GM23338 (cell line): ENCODE measurements at places on chromosomes 7 and 10.

GRCh38 chr10:112279433-112279832 lies 3.8 kb upstream of the TECTB start:
- DNase-seq: peak; percentile 53

GRCh38 chr7:151505433-151505832 lies 14.3 kb downstream of the RHEB start:
- DNase-seq: no peak

GRCh38 chr10:100894589-100895294 lies 18.0 kb upstream of the SLF2 start:
- DNase-seq: no peak

- no peak for DNase-seq
Measured at GRCh38 chr7:2569421-2569820, 10.6 kb downstream of the IQCE start.

- no peak for DNase-seq
Measured at GRCh38 chr7:770741-771166, 43.7 kb upstream of the PRKAR1B start.

- no peak for DNase-seq
Measured at GRCh38 chr7:38673795-38674194, 42.6 kb upstream of the AMPH start.

- DNase-seq: no peak
Measured at GRCh38 chr7:120370954-120371353, 98.0 kb downstream of the KCND2 start.

DNA sequence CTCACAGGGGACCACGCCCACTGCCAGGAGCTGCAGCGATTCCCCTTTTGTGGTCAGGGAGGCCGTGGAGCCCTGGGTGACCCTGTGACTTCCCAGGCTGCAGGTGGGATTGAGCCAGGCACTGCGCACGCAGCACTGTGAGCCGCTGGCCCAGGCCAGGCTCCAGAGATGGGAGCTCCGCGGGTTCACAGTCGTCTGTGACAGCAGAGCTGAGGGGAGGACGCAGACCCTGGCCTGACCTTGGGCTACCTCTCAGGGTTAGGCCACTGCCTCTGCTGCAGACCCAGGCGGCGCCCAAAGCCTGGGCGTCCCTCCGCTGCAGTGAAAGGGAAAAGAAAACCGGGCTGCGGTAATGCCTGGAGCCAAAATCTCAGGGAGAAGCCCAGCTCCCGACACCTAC lies 107.5 kb upstream of the GPR26 start:
- DNase-seq: peak; percentile 29

- DNase-seq: no peak
Measured at GRCh38 chr7:90560730-90561129, 35.4 kb upstream of the CDK14 start.

DNA sequence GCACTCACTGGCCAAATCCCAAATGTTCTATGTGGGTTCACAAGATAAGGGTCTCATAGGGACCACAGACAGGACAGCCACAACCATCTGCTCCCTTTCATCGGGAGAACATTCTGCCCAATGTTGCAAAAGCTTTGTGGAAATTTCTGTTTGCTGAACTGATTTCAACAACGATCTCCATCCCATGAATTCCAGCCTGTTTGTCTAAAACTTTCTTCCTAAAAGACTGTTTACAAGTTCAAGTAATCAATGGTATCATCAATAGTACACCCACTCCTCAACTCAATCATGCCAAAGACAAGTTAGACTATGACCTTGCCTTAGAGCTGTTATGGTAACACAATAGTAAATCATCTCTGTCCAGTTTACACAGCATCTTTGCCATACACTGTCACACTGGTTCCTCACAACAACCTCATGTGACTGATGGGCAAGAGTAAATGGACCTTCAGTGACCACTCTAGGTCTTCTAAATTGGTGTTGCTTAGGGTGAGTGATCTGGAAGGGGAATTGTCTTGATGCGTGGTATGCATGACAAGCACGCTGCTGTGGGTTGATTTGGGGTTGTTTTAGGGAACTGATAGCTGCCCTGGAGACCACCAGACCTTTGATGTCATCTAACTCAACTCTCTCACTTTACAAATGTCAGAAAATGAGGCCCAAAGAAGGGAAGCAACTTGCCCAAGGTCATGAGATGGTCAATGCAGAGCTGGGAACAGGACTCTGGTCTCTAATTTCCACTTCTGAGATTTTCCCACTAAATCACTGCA lies 95.1 kb downstream of the PPP1R3C start:
- no peak for DNase-seq

DNA sequence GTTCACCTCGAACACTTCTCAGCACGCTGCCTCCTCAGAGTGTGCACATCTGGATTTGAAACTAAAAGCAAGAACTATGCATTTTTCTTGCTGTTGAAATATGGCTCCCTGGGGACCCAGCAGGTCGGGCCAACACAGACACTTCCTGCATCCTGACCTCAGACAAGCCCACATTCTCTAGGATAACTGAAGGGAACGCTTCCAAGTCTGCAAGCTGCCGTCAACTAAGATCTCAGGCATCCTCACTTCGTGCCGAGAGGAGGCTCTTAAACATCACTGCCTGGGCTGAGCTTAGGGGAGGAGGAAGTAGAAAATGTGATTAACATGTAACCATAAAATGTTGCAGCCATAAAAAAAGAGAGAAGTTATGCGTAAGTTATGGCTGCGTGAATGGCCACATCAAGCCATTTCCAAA lies 65.5 kb downstream of the PYROXD2 start:
- DNase-seq: no peak

- DNase-seq: no peak
Measured at GRCh38 chr7:36747280-36748016, 23.2 kb upstream of the AOAH start.

DNA sequence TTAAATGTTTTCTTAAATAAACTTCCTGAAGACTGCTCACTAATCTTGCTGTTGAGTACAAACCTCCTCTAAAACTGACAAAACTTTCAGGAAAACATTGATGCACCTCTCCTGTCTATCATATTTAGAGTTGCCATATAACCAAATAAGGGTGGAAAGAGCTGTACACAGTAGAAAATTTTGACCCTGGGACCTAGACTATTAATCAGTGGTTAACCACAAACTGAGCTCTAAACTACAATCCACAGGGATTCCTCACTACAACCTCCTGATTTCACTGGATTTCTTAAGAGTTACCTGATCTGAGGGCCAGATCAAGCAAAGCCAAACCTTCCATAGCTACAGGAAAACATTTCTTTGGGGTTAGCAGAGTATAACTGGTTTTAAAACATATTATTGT lies 39.9 kb upstream of the WNT16 start:
- no peak for DNase-seq

DNA sequence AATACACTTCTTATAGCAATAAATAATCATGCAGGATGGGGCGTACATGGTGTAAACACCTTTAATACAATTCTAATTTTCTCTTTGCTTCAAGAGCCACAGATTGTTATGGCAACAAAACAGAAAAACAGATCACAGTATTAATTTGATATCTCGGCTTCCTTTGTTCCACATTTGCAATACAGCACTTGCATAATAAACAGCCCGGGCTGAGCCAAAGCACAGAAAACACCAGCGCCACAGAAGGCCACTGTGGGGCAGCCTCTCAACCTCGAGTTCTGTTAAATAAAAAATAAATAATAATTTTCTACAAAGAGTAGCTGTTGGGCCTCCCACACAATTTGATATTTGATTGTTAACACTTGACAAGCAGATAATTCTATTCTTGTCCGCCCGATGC lies 255.9 kb downstream of the USP6NL start:
- DNase-seq: peak; percentile 34

DNA sequence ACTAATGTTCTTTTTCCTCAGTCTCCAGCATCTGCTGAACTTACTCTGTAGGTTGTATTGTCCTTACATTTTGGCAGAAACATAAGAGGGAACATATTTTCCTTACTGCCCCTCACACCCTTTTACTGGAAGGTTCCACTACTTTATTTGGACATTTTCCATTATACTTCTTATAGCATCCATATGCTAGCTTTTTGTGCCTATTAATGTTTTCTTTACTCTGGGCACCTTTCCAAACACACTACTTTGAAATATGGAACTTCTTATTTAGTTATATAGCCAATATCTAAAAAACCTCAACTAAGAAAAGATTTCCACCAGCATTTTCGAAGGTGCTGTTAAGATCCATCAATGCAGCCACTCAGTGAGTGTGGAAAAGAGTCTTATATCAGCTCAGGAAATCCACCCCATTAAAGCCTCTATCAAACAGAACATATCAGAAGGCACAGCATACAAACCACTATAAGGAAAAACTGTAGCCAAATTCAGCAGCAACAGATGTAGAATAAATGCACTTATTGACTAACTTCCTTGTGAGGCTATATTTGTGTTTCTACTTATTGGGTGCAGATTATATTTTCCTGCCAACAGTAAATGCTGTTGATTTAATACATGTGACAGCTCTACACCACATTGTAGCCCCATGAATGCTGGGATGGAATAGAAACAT lies 272.5 kb upstream of the SEMA3E start:
- DNase-seq: no peak

GRCh38 chr7:75888464-75889222 lies 9.8 kb downstream of the RHBDD2 start:
- no peak for DNase-seq

DNA sequence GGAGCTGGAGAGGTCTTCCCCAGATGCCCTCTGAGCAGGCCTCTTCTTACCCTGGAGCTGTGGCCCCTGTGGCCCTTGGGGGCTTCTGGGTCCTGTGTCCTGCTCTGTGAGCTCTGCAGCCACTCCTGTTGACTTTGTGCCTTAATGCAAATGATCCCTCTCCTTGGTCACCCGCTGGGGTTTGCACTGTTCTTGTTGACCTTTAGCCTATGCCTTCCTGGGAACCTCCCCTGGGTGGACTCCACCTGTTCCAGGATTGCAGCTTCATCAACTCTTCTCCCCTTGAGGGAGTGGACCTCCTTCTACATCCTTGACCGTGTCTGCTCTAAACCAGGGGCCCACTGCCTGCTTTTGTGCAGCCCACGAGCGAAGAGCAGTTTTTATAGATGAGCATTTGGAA lies 58.6 kb upstream of the CTBP2 start:
- DNase-seq: no peak

DNA sequence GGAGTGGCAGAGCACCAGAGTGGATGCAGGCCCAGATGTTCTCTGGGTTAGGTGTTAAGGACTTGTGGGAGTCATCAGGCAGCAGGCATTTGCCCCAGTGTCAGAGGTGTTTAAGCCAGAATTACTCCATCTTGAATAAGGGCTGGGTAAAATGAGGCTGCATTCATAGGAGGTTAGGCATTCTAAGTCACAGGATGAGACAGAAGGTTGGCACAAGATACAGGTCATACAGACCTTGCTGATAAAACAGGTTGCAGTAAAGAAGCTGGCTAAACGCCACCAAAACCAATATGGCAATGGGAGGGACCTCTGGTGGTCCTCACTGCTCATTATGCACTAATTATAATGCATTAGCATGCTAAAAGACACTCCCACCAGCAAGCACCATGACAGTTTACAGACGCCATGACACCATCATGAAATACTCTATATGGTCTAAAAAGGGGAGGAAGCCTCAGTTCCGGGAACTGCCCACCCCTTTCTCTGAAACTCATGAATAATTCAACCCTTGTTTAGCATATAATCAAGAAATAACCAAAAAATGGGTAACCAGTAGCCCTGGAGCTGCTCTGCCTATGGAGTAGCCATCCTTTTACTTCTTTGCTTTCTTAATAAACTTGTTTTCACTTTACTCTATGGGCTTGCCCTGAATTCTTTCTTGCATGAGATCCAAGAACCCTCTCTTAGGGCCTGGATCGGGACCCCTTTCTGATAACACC lies 882 bp upstream of the LRRC61 start:
- no peak for DNase-seq

- DNase-seq: peak; percentile 41
Measured at GRCh38 chr7:130831817-130832481, 97.9 kb upstream of the KLF14 start.
